ENCODE measurements at places on chromosomes 7 and 10. TPM values are rescaled to one million over a fixed set of nuclear protein-coding genes. Genes with fewer than 3 reads are reported as not detected.

CPXM2 gene
- total RNA-seq, result not detected

VAX1 gene
- not detected for total RNA-seq

DGKI gene
- total RNA-seq, result 2.7 TPM

CHCHD2 gene
- total RNA-seq, result 793 TPM

CPVL gene
- not detected for total RNA-seq

KCND2 gene
- total RNA-seq, result not detected

SPDYE2 gene
- total RNA-seq, result not detected

- H3K4me3 ChIP-seq, result no peak overlapping the region
- no peak for DNase-seq
- H3K27ac ChIP-seq, result no peak overlapping the region
- no peaks in the 10 kb centered on the region for H3K36me3 ChIP-seq
Observed at GRCh38 chr7:69843653-69844052, 245.4 kb downstream of the AUTS2 start.

- H3K27ac ChIP-seq, result no peak overlapping the region
- H3K36me3 ChIP-seq, result no peaks in the 10 kb centered on the region
- H3K4me3 ChIP-seq, result no peak overlapping the region
- peaks cover 11% of the 10 kb centered on the region for H3K4me1 ChIP-seq
- H3K27me3 ChIP-seq, result no peaks in the 10 kb centered on the region
Observed at GRCh38 chr10:9188022-9188810, 1133.7 kb downstream of the GATA3 start.

DNA sequence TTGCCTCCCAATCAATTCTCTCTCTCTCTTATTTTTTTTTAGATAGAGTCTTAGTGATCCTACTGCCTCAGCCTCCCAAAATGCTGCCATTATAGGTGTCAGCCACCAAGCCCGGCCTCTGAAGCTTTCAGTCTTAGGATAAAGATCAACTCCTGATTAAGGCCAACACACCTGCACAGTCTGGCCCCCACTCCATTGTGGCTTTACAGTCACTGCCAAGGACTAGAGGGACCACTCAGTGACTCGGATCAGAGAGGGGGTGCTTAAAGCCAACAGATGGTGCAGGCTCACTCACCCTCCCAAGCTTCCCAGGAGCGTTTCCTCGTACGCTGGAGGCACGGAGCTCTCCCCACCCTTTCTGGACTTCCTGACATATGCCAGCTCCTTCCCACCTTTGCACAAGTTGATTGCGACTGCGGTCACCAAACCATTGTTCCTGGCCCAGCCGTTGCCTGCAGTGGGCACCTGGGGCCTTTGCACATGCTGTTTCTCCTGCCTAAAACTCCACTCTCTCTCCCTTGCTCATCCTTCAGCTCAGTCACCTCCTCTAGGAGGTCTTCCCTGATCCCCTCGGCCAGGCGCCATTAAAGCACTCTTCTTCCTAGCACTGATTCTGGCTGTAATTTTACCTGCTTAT is 1.7 kb upstream of the CDH23 start:
- peaks cover 55% of the 10 kb centered on the region for H3K27me3 ChIP-seq
- H3K4me1 ChIP-seq, result peaks cover 2% of the 10 kb centered on the region
- no peak overlapping the region for H3K4me3 ChIP-seq

- H3K36me3 ChIP-seq, result no peaks in the 10 kb centered on the region
- H3K4me3 ChIP-seq, result no peak overlapping the region
- H3K27me3 ChIP-seq, result no peaks in the 10 kb centered on the region
- no peak overlapping the region for H3K27ac ChIP-seq
- no peak for DNase-seq
- no peaks in the 10 kb centered on the region for H3K4me1 ChIP-seq
Observed at GRCh38 chr10:86657396-86658011, 3.2 kb downstream of the OPN4 start.

DNA sequence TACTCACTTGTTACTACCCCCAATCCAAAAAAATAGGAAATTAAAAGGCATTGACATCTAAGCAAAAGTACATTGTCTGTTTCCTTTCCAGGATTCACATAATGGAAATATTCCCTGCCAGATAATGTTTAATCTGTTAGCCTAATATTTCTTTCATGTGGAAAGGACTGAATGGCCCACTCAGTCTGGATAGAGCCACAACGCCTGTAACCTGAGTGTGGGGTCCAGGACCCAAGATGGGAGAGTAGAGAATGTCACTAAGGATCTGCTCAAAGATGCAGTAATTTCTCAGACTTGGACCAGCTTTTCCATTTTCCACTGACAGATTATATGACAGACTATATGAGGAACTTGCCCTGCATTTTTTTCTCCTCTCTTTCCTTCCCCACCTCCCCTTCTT is 1088.9 kb downstream of the KCNMA1 start:
- H3K4me3 ChIP-seq, result no peak overlapping the region
- no peak overlapping the region for H3K27ac ChIP-seq
- no peak for DNase-seq
- H3K4me1 ChIP-seq, result no peaks in the 10 kb centered on the region

DNA sequence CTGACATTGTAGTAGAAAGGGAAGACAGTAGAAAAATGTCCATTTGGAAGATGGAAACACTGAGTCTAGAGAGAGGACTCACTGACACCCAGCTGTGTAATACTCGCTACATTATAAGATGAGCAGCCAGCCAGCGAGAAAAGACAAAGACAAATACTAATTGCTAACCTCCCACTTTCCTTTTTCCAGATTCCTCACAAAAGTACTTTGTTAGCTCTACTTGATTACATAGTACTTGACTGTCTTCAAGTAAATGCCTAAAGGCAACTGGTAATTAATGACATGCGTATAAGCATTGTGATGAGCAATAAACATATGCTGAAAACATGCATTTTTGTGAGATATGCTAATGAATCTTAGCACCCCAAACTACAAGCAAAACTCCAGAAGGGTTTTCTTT is 363.1 kb downstream of the GPAM start:
- no peak for DNase-seq
- no peaks in the 10 kb centered on the region for H3K4me1 ChIP-seq
- no peaks in the 10 kb centered on the region for H3K27me3 ChIP-seq
- H3K27ac ChIP-seq, result no peak overlapping the region

GRCh38 chr10:78327778-78328591 is 294.3 kb downstream of the RPS24 start:
- peak overlapping the region; percentile 14 for H3K27ac ChIP-seq
- peaks cover 5% of the 10 kb centered on the region for H3K4me1 ChIP-seq
- peaks cover 4% of the 10 kb centered on the region for H3K36me3 ChIP-seq
- no peak overlapping the region for H3K4me3 ChIP-seq
- H3K27me3 ChIP-seq, result no peaks in the 10 kb centered on the region
- no peak for DNase-seq
